ENCODE measurements at places on chromosomes 12 and 14.
A peak's percentile ranks its signal among the peaks of the same experiment; 100 is the strongest.

- DNase-seq: peak; percentile 56
Observed at GRCh38 chr12:64682572-64683277, 72.4 kb downstream of the RASSF3 start.

DNA sequence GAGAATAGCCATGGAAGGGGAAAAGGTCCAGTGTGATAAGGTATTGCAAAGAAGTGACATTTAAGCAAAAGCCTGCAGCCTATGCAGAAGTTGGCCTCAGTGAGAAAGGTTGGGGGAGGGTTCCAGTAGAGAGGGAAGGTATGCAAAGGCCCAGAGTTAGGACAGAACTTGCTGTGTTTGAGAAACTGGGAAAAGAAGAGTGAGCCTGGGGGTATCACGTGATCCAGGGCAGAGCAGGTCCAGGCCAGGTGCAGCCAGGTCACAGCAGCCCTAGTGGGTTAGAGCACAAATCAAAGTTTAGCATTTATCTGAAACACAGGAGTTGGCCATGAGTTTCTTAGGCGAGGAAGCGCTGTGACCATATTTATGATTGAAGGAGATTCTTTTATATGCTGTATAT is 1.6 kb downstream of the SERPINA5 start:
- DNase-seq: no peak

DNA sequence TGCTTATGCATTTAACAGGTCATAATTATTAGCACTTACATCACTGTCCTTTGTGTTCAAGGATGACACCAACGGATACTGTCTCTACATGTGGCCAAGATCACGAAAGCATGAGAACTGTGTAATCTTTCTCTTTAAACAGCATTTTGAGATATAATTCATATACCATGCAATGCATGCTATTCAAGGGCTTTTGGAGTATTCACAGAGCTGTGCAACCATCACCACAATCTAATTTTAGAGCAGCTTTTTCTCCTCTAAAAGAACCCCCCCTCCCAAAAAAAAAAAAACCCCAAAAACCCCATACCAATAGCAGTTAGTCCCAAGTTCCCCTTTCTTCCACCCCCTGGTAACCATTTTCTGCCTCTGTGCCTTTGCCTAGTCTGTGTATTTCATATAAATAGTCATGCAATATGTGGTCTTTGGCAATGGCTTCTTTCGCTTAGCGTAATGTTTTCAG is 60.6 kb downstream of the SPRING1 start:
- DNase-seq: no peak

GRCh38 chr12:54431911-54432814 is 13.1 kb upstream of the ITGA5 start:
- no peak for DNase-seq

DNA sequence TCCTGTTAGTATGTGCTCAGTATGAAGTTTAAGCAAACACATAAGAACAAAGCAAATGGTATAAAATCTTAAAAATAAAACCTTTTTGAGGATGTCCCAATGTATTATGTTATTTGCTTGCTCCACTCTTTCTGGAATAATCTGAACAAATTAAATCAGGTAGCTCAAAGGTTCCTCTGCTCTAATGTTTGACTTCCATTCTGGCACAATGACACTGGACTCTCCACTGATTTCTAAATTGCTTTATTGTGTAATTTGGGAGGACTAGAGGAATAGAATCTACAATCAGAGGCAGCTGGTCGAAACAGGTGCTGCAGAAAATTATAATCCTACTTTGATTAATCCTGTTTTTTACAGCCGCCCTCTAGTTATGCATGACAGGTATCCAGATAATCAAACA is 523.7 kb upstream of the FOXG1 start:
- no peak for DNase-seq

DNA sequence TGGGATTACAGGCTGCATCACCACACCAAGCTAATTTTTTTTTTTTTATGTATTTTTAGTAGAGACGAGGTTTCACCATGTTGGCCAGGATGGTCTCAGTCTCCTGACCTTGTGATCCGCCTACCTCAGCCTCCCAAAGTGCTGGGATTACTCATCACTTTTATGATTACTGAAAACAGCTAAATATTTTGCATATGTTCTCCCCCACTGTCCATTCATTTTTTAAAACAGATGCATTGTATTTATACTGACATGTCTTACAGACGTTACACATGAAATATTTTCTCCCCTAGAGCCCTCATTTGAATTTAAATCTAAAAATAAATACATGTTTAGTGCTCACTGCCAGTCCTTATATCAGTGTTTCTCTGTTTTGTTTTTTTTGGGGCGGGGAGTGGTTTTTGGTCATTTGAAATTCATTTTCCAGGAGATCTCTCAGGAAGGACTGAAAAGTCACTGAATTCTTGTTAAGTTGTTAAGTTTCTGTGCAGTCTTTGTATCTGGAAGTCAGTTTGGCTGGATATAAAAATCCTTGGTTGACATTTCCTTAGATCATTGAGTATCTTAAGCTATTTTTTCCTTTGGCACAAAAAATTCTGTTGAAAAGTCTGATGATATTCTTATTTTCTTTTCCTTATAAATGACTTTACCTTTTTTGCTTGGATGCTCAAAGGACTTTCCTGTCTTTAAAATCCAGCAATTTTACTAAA is 9.4 kb downstream of the FBXO21 start:
- DNase-seq: no peak

DNA sequence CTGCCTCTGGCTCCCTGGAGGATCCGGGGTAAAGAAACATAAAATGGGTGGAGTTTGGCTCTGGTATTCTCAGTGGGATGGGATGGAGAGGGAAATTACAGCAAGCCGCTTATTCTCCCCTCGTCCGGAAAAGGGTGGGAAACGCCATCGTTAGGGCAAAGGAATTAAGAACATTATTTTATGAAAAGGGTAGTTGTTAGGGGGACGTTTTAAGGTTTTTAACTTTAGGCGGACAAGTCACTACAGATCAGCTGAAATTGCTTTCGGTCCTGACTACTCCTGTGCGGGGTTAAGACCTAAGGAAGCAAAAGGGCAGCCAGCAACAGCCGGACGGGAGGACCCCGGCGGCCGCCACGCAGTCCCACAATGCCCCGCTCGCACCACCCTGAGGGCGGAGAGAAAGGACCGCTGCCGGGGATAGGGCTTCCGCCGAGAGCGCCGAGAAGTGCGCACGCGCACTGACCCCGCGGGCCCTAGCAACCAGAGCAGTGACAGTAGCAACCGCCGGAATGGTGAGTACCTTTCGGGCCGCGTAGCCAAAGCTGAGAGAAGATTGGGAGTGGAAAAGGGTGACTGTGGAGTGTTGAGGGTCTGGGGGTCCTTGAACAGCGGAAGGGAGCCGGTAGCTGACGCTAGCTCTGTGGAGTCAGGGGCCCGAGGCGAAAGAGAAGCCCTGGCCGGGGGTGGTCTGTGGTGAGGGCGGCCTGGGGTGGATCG is at the start of gene DNAL1:
DNAL1 (plus strand) TSS at position 456 of the 717 bp plus-strand sequence; CDS start at position 510, 54 bp downstream.
- DNase-seq: peak; percentile 92

Data from cerebellar cortex (tissue), 1 donor.